ENCODE measurements at places on chromosomes 13 and 19.

DNA sequence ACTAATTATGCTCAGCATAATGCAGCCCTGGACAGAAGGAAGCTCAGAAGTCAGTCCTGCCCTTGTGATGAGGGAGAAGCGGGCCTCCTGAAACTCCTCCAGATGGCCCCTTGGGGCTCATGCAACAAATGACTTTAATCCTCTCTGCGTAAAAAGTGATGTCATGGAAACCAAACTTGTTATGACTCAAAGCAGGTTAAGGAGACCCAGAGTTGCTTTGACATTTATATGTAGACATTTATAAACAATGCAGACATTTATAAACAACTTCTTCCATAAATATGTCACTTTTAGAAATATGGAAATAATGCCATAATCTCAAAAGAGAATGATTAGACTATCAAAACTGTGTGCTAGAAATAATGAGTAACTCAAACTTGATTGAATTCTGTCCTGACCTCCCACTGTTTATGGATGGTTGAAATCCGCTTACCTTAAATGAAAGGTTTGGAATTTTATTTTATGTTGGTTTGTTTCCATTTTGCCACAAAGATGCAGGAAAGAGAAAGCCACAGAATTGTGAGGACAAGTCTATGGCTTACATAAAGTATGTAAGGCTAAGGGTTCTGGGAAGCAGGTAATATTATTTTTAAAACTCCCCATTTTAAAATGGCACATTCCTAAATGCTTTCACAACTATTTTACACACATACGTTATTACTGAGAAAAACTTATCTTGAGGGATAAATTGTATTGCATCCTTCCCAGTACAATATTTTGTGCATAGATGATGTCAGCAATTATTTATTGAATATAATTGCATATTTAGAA is 73.7 kb downstream of the CYSLTR2 start:
- peak; percentile 61 for DNase-seq

- peak; percentile 70 for DNase-seq
Measured at GRCh38 chr13:94318418-94318817, 161.1 kb downstream of the DCT start.

DNA sequence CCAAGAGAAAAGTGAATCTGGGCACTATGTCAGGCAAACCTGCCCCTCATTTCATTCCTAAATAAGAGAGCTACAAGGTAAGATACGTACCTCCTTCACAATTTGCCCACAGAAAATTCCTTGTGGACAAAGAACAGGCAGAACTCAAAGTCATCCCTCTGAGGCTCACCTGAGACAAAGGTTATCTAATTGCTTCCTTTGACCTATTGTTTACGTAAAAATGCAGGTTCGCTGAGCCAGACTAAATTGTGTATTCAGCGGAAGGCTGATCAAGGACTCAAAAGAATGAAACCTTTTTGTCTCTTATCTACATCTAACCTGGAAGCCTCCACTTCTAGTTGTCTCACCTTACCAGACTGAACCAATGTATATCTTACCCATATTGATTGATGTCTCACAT is 213.3 kb downstream of the POSTN start:
- DNase-seq, result no peak

DNA sequence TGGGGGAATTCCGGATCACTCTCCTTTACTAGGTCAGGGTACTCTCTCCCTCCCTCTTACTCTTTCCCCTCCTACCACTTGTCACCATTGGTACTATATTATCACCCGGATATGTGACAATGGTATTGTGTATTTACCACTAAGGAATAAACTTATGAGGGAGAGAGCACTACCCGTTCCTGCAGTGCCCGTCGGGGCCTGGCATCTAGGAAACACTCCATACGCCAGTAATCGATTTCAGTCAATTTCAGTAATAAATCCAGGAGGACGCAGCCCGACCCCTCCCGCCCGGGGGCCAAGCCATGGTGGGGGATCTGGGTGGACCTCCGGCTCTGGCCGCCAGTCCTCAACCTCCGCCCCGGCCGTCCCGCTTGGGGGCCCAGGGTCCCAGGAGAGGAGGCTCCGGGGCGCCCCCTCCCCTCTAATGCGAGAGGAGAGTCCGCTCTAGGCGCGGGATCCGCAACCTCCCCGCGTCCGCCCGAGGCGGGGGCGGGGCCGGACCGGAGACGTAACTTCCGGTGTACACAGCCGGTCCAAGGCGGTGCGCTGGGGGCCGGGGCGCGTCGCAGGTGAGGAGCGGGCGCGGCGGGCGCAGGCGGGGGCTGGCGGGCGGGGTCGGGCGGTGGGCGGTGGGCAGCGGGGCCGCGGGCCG is at the start of gene GARRE1:
Gene GARRE1 (plus strand): TSS at position 509 of the 652 bp plus-strand sequence. CDS start 45,920 bp downstream, outside the sequence.
- DNase-seq, result peak; percentile 64

- DNase-seq, result no peak
Measured at GRCh38 chr19:41586064-41586463, 10.1 kb downstream of the CEACAM21 start.

DNA sequence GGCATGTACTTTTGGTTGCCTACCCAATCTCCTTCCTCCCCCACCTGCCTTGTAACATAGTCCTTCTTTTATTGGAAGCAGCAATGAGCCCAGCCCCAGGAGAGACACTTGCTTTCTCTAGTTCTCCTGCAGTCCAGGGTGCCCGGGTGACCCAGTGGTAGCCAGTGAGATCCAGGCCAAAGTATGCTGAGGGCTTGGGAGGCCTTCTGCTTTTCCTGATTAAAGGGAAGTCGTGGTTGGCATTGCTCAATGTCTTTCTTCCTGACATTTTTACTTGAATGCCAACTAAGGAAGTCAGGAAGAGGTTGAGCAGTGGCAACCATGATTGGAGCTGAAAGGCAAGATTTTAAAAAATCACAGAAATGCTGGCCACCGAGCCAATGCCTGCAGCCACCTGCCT is 25.7 kb downstream of the CNMD start:
- no peak for DNase-seq

GRCh38 chr13:75838366-75839005 is 202.4 kb downstream of the LMO7 start:
- no peak for DNase-seq

DNA sequence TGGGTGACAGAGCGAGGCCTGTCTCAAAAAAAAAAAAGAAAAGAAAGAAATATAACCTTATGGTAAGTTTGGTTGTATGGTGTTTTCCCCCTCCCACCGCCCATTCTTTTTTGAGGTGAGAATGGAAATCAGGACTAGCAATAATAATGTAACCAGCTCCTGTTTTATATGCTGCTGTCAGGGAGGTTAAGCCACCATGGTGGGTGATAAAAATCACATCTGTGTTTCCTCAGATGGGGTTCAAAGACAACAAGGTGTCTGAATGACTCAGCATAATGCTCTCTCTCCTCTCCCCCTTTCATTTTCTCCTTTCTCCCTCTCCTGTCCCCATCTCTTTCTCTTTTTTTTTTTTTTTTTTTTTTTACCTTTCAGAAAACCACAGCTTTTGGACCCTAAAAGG is 28.3 kb upstream of the GARRE1 start:
- DNase-seq, result no peak

DNA sequence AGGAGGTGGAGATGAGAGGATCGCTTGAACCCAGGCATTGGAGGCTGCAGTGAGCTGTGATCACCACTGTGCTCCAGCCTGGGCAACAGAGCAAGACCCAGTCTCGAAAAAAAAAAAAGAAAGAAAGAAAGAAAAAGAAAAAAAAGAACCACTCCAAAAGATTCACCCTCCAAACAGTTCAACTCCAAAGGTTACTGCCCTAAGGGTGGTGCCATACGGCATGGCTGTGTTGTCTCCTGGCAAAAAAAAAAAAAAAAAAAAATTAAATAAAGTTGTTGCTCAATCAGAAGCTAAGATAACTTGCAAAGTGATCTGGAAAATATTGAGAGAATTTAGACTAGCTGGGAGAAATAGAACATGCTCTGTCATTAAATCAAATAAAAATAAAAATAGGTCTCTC is 79.5 kb downstream of the KCTD15 start:
- no peak for DNase-seq

GRCh38 chr13:108682714-108683113 is 53.3 kb downstream of the MYO16 start:
- no peak for DNase-seq

DNA sequence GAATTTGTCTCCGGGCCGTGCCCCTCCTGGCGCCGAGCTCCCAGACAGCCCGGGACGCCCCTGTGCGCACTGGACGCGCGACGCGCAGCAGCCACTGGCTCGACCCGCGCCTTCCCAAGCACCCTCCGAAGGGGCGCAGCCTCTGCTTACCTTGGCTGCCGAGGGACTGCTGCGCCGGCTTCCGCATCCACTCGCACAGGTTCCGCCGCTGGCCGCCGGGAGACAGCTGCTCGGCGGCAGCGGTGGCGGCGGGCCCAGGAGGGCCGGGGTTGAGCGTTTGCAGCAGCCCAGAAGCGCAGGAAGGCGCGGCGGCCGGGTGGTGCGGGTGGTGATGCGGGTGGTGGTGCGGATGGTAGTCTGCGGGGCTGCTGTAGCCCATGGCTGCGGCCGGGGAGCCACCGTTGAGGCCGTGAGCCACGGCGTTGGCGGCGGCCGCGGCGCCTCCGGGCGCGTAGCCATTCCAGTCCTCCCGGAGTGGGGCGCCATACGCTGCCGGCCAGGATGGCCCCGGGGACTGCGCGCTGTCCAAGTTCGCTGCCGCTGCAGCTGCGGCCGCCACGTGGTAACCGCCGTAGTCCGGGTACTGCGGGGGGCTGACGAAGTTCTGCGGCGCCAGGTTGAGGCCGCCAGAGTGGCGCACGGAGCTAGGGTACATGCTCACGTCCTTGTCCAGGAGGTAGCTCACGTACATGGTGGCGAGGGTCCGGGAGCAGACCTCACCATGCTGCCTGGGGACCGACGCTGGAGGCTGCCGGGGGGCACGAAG is 616 bp downstream of the CDX2 start:
- no peak for DNase-seq

GRCh38 chr19:58350001-58350861 is 3.1 kb downstream of the A1BG start:
- peak; percentile 27 for DNase-seq

DNA sequence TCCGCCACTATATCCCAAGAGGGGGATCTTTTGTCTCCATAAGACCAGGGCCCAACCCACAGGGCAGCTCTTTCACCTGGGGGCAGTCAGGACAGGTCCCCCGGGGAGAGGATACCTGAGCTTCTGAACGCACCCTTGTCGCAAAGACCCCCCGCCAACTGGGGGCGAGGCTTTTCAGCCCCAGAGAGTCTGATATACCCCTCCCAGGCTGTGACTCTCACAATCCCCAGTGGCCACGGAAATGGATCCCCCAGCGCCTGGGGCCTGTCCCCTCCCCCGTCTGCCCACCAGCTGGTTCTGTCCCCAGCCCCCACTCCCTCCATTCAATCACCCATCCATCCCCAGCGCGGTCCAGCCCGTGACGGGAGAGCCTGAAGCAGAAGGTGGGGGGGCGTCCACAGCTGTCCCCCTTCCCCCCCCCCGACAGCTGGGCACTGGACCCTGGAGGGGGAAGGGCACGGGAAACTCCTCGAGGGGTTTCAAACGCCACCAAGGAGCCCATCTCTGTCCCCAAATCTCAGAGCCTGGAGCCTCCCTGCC is 823 bp downstream of the DOCK6 start:
- no peak for DNase-seq

DNA sequence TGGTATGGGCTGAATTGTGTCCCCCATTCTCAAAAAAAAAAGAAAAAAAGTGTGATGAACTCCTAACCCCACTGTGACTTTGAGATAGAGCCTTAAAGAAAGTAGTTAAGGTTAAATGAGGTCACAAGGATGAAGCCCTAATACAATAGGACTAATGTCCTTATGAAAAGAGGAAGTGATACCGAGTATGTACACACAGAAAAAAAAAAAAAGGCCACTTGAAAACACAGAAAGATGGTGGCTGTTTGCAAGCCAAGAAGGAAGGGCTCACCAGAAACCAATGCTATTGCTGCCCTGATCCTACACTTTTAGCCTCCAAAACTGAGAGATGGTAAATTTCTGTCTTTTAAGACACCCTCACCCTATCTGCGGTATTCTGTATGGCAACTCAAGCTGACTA is 955.6 kb downstream of the PCDH17 start:
- DNase-seq, result no peak

Data from choroid plexus epithelial cell (primary cell).